ENCODE measurements at places on chromosomes 1 and 21.

- no peaks in the 10 kb centered on the region for H3K27me3 ChIP-seq
- peak overlapping the region; percentile 48 for H3K4me3 ChIP-seq
- no peak overlapping the region for H3K27ac ChIP-seq
Measured at GRCh38 chr1:148318123-148318903, 164.8 kb downstream of the PPIAL4G start.

DNA sequence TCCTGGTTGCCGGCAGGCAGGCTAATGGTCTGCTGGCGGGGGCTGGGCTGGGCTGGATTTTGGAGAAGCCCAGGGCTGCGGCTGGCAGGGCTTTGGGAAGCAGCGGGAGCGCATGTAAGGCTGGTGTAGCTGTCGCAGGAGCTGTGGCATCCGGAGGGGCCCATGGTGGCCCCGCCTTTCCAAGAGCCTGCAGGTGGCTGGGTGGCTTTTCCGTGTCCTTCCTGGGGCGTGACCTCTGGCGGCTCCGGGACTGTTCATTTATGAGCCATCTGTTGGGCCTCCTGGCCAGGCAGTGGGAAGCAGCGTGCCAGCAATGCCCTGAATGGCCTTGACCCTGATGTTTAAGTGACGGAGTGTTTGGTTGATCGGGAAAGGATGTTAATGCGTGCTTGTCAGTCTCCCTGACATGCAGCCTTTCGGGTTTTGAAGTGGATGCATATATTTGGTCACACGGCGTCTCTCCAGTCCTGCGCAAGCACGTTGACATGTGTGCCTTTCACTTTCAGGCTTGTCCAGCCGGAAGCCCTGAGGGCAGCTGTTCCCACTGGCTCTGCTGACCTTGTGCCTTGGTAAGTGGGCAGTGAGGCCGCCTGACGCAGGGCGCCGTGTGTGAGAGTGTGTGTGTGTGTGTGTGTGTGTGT is 38.5 kb downstream of the AGPAT3 start:
- DNase-seq = no peak
- H3K4me1 ChIP-seq = no peaks in the 10 kb centered on the region
- no peak overlapping the region for H3K4me3 ChIP-seq
- no peaks in the 10 kb centered on the region for H3K27me3 ChIP-seq
- no peaks in the 10 kb centered on the region for H3K36me3 ChIP-seq

GRCh38 chr1:236467327-236467641 is 56.5 kb upstream of the LGALS8 start:
- H3K4me1 ChIP-seq = 0 out of 2 replicates have a peak, but pooled peaks cover 2% of the 10 kb centered on the region
- no peak overlapping the region for H3K27ac ChIP-seq
- H3K36me3 ChIP-seq = no peaks in the 10 kb centered on the region
- no peak for DNase-seq
- no peak overlapping the region for H3K4me3 ChIP-seq
- no peaks in the 10 kb centered on the region for H3K27me3 ChIP-seq

GRCh38 chr1:243557866-243558265 is 292.2 kb downstream of the AKT3 start:
- H3K4me3 ChIP-seq = no peak overlapping the region
- H3K27ac ChIP-seq = no peak overlapping the region
- no peaks in the 10 kb centered on the region for H3K4me1 ChIP-seq
- no peaks in the 10 kb centered on the region for H3K36me3 ChIP-seq
- H3K27me3 ChIP-seq = no peaks in the 10 kb centered on the region

DNA sequence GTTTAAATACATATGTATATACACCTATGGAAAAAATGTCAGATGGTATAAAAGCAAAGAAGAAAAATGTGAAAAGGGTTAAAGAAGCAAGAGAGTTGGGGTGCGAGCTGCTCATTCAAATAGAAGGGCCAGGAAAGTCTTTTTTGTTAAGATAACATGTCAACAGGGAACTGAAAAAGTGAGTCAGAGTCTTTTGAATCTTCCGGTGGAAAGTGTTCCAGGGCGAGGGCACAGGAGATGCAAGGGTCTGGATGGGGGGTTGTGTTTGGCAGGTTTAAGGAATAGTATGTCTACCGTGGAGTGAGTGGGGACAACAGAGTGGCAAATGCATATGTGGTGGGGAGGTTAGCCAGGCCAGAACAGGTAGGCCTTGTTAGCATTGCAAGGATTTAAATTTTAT is 22.2 kb upstream of the GNG12 start:
- H3K4me3 ChIP-seq = no peak overlapping the region
- H3K4me1 ChIP-seq = no peaks in the 10 kb centered on the region
- DNase-seq = no peak

DNA sequence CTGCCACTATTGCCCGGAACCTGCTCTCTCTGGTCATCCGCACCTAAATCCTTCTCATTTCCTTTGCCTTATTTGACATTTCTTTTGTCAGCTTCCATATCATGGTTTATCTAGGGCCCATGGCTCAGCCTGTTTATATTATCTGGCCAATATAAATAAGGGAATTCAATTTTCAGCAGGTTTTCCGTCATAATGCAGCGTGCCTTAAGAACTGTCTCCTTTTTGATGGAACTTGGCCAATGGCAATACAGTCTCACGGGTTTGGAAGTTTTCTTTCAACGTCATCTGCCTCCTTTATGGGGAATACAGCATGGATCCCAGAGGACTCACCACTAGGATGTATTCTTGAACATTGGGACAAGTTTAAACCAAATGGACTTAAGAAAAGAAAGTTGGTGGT is 77.8 kb upstream of the KIAA0040 start:
- no peak overlapping the region for H3K27ac ChIP-seq
- DNase-seq = no peak
- H3K4me3 ChIP-seq = no peak overlapping the region
- no peaks in the 10 kb centered on the region for H3K36me3 ChIP-seq
- no peaks in the 10 kb centered on the region for H3K27me3 ChIP-seq

- H3K27me3 ChIP-seq = no peaks in the 10 kb centered on the region
- peak overlapping the region; percentile 78 for H3K4me3 ChIP-seq
- peaks cover 5% of the 10 kb centered on the region for H3K4me1 ChIP-seq
- H3K27ac ChIP-seq = no peak overlapping the region
Measured at GRCh38 chr1:2412773-2413494, 570 bp upstream of the PEX10 start.

GRCh38 chr1:156124557-156125483 is 10.3 kb downstream of the LMNA start:
- no peaks in the 10 kb centered on the region for H3K36me3 ChIP-seq
- H3K27me3 ChIP-seq = no peaks in the 10 kb centered on the region
- peaks cover 13% of the 10 kb centered on the region for H3K4me1 ChIP-seq
- no peak overlapping the region for H3K27ac ChIP-seq
- no peak overlapping the region for H3K4me3 ChIP-seq

DNA sequence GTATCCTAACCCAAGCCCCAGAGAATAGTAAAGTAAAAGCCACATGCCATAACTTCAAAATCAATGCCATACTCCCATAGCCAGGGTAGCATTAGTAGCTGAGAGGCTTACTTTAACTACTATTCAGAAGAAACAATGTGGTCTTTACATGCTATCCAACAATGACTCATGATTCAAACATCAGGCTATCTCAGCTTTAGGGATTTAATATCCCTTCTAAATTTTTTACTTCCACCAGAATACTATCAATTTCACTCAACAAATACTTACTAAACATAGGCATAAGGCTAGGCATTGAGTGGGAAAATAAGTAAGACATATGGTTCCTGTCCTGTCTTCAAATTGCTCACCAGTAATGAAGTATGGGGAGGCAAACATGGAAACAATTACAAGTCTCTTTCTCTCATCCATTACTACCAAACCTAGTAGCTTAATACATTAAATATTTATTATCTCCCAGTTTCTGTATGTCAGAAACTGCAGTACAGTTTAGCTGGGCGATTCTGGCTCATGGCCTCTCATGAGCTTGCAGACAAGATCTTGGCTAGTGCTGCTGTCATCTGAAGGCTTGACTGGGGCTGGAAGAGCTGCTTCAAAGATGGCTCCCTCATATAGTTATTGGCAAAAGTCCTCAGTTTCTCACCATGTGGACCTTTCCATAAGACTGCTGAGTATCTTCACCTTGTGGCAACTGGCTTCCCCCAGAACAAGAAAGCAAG is 30.7 kb downstream of the EVI5 start:
- H3K27me3 ChIP-seq = no peaks in the 10 kb centered on the region
- no peaks in the 10 kb centered on the region for H3K36me3 ChIP-seq
- H3K4me1 ChIP-seq = no peaks in the 10 kb centered on the region
- no peak for DNase-seq
- no peak overlapping the region for H3K4me3 ChIP-seq
- no peak overlapping the region for H3K27ac ChIP-seq

- H3K27me3 ChIP-seq = peaks cover 26% of the 10 kb centered on the region
- H3K4me1 ChIP-seq = no peaks in the 10 kb centered on the region
- no peaks in the 10 kb centered on the region for H3K36me3 ChIP-seq
- H3K4me3 ChIP-seq = no peak overlapping the region
- H3K27ac ChIP-seq = no peak overlapping the region
- no peak for DNase-seq
Measured at GRCh38 chr1:22955146-22955545, 17.5 kb downstream of the LACTBL1 start.

Data from iPS DF 6.9 (cell line).